Stimulated activated CD8-positive, alpha-beta memory T cell treated with anti-CD3 and anti-CD28 coated beads, Interleukin-2, amount 100 ng/mL, for 1 hour (primary cell): ENCODE measurements at places on chromosomes 5 and 9.

DNA sequence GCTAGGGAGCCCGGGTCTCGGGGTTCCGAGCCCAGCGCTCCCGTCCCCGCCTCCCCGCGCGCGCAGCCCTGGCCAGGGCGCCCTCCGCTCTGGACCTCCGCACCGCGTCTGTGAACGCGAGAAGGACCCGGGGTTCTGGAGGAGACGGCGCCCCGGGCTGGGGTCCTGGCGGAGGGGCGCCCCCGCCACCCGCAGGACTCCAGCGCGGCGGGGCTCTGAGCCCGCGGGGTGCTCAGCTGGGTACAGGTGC, 431 bp downstream of the TMOD1 start:
- no peak for DNase-seq

GRCh38 chr5:157574456-157575380, 857 bp downstream of the ADAM19 start:
- no peak for DNase-seq

DNA sequence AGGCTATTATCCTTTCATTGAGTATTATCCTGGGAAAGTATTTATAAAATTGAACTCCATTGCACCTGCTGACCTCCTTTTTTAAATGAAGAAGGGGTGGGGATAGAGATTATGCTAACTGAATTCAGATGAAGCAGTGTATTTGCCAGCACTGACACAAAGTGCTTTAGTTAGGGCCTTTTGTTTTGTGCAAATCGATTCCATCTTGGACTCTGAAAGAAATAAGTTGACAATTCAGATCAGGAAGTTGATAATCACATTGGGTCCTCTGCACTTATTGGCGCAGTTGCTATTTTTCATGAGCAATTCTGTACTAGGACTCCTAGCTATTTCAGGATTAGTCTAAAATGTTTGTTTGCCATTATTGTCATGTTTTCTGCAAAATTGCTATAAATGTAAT, 101.6 kb upstream of the FSD1L start:
- no peak for DNase-seq

- no peak for DNase-seq
These were observed 787 bp upstream of the N4BP3 start for GRCh38 chr5:178112545-178112944.

DNA sequence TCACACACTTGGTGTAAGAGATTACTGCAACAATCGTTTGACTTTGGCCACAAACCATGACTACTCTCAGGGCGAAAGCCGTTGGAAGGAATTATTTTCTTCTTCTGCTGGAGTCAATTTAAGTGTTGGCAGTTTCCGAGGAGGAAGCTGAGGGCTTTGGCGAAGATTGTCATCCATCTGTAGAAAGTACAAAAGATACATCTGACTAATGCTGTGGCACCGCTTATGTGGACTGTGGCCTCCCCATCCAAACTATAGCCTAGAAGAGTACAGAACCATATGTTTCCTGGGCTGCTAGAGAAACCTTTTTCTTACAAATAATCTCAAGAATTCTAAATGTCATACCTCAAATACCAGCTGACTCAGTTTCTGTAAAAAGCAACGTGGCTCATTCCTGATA, 7.4 kb downstream of the MTX3 start:
- DNase-seq = no peak

DNA sequence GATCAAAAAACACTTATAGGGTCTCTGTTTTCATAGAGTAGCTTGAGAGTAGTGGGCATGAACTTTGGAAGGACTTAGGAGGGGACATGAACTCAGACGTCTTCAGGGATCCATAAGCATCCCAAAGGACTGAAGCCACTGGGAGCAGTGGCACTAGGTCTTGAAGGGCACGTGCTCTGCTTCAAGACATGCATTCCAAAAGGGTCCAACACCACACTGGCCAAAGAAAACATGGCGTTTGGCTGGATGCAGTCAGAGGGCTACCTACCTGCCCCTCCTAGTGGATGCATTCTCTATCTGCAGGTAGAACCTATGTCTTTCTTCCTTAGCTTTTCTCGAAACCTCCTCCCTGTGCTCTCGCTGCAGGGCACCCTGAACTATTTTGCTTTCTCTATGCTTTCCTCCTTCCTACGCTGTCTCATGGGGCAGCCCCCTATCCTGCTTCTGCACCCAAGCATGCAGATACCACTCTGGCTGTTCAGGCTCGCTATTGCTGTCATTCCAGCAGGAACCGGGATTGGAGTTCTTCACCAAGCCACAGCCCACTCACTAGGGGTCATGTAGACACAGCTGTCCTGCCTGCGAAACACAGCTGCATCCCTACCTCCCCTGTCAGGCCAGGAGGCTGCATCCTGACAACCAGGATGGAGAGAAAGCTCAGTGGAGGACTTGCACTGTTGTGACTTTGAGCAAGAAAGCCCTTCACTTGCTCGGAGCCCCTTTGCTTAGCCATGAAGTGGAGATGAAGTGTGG, 11.9 kb downstream of the FAM240B start:
- DNase-seq = no peak

DNA sequence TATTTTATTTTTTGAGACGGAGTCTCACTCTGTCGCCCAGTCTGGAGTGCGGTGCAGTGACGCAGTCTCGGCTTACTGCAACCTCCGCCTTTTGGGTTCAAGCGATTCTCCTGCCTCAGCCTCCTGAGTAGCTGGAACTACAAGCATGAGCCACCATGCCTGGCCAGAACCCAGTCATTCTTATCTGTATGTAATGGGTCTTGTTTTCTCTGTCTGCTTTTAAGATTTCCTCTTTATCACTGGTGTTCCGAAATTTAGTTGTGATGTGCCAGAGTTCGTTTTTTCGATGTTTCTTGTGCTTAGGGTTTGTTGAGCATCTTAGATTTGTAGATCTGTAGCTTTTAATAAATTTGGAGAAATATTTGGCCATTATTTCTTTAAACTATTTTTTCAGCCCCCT, 19.2 kb downstream of the SLC25A25 start:
- DNase-seq = no peak

DNA sequence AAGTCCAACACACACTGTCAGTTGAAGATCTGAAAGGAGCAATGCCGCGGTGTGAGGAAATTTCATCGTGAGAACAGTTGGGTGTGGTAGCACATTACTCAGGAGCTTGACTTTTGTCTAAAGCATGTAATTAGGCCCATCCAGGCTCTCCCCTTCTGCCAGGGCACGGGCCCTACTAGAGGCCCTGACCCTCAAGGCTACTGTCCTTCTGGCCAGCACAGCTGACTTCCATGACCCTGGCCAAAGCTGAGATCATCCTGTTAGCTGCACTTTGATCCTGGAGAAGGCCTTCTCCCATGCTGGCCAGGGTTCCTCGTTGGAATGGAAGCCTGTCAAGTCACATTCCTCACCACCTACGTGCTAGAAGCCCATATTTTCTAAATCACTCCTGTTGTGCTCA, 77.8 kb upstream of the SLC1A3 start:
- DNase-seq = no peak

DNA sequence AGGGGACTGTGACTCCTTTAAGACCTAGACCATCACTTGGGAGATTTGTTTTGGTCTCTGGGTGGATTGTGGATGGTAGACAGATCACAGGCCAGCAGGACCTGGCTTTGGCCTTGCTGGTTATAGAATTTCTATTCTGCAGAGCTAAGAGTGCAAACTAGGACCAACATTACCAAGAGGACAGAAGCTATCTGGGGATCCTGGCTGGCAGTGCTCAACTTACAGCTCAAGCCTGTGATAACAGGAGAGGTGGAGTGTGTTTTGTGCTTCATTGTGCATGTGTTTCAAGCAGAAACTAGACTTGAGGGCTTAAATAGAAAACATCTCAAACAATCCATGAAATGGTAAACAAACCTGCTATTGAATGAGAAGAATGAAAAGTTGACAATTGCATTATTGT, 106.7 kb downstream of the ZNF462 start:
- DNase-seq = no peak

DNA sequence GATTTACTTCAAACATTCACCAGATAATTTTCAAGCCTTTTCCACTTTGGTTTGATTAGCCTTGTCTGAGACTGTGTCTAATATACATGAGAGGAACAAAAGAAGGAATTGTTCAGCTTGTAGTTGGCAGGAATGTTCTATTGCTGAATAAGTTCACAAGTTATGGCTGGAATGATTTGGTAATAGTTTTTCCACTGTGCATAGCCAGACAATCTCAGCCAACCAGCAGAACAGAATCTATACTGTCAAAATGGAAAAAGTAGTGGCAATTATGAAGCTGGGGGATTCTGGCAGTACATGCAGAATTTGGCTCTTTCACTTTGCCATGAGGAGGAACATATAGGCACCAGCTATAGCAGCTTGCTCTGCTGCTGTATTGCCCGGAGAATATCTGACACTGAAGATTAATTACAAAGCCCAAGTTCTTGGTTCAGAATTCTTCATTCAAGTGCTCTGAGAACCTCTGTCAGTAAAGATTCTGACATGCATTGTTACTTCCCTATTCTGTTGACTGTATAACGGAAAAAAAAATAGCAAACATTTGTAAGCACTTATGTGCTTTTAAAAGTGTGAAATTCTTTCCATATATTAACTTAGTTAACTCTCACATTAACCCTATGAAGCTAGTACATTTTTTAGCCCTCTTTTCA, 150.6 kb downstream of the PRR16 start:
- DNase-seq = no peak
